ENCODE measurements at places on chromosomes 16 and 17. TPM values are rescaled to one million over a fixed set of nuclear protein-coding genes. Genes with fewer than 3 reads are reported as not detected.

DNA sequence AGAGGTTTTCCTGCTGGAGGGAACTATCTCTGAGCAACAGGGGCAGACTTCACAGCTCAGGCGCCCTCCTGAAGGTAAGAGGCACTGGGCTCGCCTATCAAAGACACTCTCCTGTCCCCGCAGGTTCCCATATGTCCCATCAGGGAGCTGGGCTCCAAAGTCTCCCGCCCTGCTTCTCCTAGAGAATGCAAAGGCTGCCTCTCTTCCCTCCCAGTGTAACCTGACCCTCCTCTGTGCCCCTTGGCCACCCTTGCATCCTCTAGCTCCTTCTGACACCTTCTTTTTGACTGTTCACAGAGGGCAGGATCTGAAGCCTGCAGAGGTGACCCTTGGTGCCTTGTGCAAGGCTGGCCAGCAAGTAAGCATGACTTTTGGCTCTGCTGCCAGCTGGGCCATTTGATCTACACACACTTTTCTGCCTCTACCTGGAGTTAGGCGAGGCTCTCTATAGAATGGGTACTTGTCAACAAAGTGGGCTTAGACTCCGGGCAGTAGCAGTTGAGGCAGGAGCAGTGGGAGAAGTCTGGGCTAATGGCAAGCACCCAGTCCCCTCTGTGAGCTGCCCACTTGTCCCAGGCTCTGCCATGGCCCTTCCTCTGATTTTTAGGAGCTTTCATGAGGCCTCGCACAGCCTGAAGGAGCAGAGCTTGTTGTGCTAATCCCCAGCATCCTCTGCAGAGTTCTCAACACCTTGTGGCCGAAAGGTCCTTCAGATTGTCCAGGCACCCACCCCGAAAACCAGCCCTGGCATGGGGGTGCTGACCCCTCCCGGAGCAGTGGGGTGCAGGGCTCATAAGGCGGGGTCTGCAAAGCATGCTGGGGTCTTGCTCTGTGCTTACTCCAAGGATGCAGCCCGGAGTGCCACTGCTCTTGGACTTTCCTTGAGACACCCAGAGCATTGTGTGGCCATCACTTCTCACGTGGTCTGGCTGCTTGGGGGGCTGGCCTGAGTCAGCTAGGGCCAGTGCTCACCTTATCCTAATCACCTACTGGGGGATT lies 122.9 kb downstream of the METRNL start:
- peak; percentile 11 for DNase-seq

TP53TG3B gene
- total RNA-seq: not detected

DNA sequence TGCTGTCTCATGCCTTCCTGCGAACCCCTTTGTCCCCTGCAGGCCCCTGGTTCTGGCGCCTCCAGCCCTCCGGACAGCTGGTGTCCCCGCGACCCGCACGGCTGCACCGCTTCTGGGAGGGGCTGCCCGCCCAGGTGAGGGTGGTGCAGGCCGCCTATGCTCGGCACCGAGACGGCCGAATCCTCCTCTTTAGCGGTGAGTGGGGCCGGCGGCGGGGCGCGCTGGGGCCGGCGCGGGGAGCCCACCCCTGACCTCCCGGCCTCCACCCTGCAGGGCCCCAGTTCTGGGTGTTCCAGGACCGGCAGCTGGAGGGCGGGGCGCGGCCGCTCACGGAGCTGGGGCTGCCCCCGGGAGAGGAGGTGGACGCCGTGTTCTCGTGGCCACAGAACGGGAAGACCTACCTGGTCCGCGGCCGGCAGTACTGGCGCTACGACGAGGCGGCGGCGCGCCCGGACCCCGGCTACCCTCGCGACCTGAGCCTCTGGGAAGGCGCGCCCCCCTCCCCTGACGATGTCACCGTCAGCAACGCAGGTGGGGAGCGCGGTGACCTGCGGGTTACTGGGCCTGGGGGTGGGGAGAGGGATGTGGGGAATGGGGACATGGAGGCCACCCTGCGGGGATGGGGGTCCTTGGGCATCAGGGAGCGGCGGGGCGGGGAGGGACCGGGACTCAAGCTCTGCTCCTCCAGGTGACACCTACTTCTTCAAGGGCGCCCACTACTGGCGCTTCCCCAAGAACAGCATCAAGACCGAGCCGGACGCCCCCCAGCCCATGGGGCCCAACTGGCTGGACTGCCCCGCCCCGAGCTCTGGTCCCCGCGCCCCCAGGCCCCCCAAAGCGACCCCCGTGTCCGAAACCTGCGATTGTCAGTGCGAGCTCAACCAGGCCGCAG lies 7.1 kb upstream of the IL32 start:
- no peak for DNase-seq

CD68 gene
- 19.3 TPM for total RNA-seq

GRCh38 chr17:76667786-76668453 lies 24.4 kb upstream of the ST6GALNAC1 start:
- DNase-seq: no peak

VMP1 gene
- 205 TPM for total RNA-seq

GRCh38 chr17:69606142-69606800 lies 191.8 kb downstream of the MAP2K6 start:
- no peak for DNase-seq

DNA sequence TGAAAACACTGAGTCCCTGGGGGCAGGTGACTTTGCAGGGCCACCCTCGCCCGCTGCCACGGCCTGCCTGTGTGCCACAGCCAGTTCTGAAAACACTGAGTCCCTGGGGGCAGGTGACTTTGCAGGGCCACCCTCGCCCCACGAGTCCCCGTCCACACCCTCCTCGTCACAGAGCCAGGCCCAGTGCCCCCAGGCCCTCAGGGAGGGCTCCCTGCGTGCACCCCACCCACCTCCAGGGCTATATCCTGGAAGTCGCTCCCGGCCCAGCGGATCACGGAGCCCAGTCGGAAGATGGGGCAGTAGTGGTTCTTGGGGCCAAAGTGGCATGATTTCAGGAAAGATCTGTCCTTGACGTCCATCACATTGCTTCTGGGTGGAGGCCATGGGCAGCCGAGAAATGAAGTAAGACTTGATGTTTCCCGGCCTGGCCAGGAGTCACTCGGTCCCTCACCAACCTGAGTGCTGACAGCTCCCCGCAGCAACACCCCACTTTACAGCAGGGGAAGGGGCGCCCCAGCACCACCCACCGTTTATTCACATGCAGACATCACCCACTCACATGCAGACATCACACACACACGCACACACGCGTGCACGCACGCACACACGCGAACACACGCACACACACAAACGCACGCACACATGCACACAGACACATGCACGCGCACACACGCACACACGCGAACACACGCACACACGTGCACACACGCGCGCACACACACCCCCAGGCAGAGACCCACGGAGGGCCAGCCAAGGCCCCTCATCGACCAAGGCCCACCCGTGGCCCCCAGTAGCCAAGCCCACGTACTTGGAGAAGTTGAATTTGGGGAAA lies 6.5 kb downstream of the P2RX5 start:
- no peak for DNase-seq

BAIAP3 gene
- total RNA-seq: 2.5 TPM

CACNG3 gene
- total RNA-seq: not detected

SCIMP gene
- total RNA-seq: 3.0 TPM

GRCh38 chr17:68182940-68183551 lies 64.8 kb upstream of the AMZ2 start:
- DNase-seq: no peak
